ENCODE measurements at places on chromosomes 6 and 20. TPM values are rescaled to one million over a fixed set of nuclear protein-coding genes. Genes with fewer than 3 reads are reported as not detected.

FERMT1 gene
- total RNA-seq, result 1.9 TPM

NT5E gene
- total RNA-seq, result 13.5 TPM

TTBK1 gene
- 0.31 TPM for total RNA-seq

MEI4 gene
- not detected for total RNA-seq

- peak; percentile 68 for DNase-seq
These were observed 6.9 kb upstream of the OSER1 start for GRCh38 chr20:44217342-44218092.

- no peak for DNase-seq
These were observed 744.9 kb downstream of the PTPRT start for GRCh38 chr20:42444799-42445198.

- no peak for DNase-seq
These were observed 24.8 kb downstream of the GLYATL3 start for GRCh38 chr6:49524541-49524940.

Measured in lung (tissue), 17 donors.